Skin of body (tissue), 3 donors: ENCODE measurements at places on chromosomes 11 and 22.
A peak's percentile ranks its signal among the peaks of the same experiment; 100 is the strongest.

GRCh38 chr11:18280438-18281045 lies 14.5 kb downstream of the SAA1 start:
- no peak for DNase-seq

DNA sequence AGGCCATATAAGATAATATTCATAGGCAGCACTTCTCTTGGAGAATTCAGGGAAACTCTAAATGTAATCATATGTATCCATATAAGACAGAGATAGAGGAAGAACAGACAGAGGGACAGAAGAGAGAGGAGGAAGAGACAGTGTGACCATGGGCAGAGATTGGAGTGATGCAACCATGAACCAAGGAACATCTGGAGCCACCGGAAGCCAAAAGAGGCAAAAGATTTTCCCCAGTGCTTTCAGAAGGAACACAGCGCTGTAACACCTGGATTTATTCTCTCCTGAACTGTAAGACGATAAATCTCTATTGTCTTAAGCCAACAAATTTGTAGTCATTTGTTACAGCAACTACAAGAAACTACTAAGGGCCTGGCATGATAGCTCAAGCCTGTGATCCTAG lies 57.7 kb downstream of the GAB2 start:
- DNase-seq: no peak

DNA sequence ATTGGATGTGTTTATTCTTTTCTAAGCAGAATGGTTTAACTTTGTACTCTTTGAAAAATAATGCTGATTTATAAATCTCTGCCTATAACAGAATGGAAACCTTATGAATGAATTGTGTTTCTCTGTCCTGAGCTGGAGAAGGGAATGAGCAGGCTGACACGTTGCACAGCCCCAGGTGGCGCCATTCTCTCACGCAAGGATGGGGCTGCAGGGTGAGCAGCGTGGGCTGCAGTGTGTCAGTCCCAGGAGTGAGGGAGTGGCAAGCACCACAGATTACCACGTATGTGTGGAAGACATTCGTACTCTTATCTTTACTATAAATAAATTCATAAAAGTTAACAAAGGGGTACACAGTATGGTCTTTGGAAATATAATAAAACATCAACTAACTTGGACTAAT lies 33.4 kb downstream of the FDX1 start:
- DNase-seq: peak; percentile 39

DNA sequence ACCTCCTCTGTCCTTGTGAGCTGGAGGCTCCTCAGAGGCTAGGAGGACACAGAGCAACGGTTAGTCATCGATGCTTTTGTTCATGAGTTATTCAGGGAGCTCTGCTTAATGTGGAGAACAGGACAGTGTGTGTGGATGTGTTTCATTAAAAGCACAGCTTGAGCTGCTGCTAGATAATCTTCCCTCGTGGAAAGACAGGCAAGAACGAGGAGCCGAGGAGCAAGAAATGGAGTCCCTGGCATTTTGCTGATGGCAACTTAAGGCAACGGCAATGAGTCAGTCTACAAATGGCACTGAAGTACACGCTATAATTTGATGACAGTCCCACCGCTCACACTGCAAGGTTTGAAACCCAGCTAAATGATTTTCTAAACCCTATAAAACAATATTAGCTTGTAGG lies 106.2 kb downstream of the IGLL1 start:
- DNase-seq: no peak

DNA sequence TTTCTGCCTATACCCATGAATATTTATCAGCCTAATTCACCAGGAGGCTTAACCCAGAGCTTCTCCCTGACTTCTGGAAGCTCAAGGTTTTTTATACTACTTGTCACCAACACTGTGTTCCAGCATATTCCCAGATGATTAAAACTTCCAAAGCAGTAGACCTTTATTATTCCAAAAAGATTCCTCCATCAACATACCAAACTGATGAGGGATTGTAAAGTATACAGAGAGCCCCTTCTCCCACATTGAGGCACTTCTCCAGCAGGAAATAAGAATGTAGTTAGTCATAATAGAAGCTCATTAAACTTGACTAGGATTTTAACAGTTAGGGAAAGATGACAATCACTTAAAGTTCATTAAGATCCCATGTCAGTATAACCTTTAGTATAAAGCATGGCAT lies 51.4 kb upstream of the CEP126 start:
- DNase-seq: peak; percentile 18

- DNase-seq: no peak
These were observed 28.1 kb upstream of the VPREB1 start for GRCh38 chr22:22216450-22216959.
